ENCODE measurements at places on chromosomes 3 and 15.

DNA sequence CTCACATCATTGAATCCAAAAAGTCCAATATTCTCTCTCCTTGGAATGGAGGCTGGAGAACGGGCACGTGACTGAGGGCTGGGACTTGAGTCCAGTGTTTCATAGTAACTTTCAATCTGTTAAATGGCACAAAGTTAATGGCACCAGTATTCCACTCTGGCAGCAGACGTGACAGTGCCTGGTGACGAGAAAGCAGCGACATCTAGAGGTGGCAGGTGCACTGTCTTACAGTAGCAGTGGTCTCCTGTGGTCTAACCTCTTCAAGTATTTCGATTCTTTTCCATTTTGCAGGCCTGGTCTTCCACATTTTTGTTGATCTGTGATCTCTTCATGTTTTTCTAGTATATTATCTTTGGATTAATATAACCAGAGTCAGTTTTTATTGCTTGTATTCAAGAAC lies 107.1 kb downstream of the OXSM start:
- DNase-seq, result peak; percentile 3

DNA sequence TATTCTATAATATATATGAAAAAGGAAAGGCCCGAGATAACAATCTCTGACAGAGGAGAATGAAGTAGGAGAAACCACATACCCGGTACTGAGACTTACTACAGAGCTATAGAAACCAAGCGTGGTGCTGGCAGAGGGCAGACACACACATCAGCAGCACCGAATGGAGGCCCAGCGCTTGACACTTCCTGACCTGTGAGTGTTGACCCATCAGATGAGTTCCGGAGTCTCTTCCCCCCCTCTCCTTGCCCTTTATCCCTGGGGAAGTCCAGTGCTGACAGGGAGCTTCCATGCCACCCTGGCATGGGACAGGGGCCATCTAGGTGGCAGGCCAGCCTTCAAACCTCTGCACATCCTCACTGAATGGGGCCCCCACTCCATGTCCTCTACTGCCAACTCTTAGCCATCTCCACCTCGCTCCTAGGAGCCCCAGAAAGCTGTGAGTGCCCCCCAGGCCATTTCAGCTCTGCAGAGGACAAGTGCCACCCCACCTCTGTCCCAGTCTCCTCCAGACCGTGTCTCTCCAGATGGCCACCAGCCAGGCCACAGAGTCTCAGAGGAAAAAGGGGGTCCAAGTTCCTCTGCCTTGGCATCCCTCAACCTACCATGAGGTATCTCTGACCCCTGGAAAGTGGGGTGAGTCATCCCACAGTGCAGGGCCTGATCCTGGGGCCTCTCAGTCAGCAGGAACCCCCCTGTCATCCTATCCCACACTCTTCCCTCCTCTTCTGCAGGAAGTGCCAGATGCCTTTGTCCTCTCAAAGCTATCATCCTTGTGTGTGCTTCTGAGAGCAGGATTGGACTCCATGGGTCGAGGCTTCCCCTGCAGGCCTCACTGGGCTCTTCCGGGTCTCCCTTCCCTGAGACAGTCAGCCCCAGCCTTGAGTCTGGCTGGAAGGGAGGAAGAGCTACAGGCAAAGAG lies 116.5 kb upstream of the ALDH1A3 start:
- DNase-seq, result no peak

DNA sequence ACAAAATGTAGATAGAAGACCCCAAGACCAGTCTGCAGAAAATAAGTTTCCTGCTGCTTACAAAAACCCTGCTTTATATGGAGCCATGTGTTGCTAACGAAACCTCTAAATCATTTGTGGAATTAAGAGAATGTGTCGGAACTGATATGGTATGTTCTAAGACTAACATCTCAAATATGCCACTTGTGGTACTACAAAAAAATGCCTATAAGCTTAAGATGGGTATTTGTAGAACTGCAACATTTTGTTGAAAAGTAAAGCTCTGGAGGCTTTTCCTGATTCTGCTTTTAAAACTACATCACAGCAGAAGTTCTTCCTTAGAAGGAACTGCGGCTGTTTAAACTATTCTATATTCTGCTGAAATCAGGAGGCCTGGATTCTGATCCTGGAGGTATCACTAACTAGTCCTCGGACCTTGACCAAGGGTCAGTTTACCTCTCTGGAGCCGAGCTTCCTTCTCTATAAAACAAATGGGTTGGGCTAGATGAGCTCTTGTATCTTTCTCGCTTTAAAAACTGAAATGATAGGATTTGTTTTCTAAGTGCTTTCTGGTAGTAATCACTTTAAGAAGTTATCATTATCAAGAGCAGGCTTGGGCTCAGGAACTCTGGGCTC lies 74.9 kb downstream of the RAD18 start:
- no peak for DNase-seq

GRCh38 chr3:119221779-119222320 lies 18.8 kb downstream of the B4GALT4 start:
- no peak for DNase-seq

DNA sequence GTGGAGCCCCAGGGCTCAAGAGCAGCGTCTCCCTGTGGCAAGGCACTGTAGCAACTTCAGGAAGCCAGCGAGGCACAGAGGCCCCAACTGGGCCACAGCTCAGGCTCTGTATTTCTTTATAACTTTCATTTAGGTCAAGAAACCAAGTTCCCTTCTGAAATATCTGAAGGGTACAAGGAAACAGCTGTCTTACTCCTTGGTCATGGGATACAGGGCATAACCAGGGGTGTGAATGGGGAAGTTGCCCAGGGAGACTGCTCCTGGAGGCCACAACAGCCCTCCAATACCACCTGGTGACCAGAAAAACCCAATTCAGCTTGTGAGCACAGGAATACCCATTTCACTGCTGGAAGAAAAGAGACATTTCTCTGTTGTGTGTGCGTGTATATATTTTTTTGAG lies 13.3 kb upstream of the SPTBN5 start:
- no peak for DNase-seq

GRCh38 chr15:43943511-43943910 lies 116.7 kb downstream of the WDR76 start:
- no peak for DNase-seq

DNA sequence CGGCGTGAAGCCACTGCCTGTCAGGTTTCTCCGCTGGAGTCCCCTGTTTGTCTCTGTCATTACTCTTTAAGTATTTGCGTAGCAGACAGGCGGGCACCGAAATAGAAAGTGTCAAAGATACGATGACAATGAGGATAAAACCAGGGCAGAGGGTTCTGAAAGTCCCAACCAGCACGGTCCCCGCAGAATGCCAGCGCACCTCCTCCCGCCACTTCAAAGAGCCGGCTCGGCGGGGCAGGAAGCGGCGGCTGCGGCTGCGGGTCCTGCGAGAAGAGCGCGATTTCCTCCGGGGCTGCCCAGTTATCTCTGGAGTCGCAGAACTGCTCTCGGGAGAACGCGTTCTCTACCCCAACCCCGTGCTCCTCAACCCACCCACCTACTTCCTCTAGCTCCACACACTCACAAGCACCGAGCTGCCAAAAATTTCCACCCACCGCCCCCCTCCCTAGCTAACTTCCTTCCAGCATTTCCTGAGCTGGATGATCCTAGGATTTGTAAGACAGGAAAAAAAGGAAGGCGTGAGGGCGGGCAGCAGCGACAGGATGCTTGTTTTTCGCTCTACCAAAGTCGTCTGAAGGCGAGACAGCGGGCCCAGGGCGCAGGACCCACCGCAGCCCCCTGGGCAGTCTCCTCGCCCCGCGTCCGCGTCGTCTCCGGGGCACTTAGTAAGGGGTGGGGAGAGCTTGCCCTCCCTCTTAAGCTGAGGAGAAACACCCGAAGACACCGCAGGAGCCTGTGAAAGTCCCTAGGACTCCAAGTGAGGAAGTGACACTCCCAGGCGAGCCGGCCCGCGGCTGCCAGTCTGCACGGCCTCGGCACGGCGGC lies at the start of gene ARHGAP31:
TSS of gene ARHGAP31 (plus strand) at position 513 of the 825 bp plus-strand sequence. CDS start 522 bp downstream, outside the sequence.
- DNase-seq, result peak; percentile 45
